GM18507 (cell line): ENCODE measurements at places on chromosomes 2 and 18.

DNA sequence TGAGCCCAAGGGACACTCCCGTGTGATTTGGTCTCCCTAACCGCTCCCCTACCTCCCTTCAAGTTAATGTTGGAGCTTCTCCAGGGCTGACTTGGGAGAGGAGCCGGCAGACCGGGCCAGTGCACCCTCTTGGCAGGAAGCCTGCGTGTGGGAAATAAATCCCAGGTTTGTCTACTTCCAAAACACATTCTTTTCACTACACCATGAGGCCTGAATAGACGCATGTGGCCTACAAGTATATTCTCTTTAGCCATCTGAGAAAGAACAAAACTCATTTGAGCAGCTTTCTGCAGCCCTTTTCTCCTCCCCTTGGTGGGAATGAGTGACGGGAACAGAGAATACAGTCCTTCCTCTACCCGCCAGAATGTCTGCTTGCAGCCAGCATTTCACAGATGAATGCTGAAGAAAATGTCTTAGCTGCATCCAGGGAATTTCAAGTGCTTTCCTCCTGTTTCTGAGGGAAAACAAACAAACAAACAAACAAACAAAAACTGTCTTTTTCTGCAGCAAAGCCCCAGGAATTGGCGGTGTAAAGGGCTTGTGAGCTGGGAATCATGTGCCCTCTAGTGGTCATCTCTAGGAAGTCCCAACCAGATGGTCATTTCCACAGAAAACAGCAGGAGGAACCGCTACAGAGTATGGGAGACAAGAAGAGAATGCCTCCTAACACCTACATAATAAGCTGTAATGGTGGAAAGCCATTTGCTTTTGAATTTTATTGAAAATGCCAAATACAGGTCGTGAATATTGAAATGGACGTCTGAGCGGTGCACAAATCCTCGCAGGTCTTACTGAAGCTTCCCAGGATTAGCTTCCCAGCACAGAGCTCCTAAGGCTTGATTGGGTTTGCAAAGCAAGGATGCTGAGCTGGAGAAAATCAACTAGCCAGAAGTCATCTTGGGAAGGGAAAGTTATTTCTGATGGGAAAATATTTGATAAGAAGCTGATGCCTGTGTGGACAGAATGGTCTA, 41.2 kb upstream of the DAPL1 start:
- peak; percentile 25 for DNase-seq

DNA sequence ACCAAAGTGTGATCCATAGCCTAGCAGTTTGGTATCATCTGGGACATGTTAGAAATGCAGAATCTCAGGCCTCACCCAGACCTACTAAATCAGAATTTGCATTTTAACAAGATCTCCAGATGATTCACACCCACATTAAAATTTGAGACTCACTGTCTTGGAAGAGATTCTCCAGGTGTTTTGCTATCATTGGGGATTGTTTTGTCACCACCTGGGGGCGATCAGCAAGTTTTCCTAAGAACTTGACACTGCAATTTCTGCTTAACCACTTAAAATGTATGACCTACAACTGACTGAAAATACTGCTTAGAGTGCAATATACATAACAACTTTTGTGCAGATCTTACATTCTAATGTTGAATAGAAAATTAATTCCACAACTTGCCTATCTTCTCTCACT, 18.9 kb upstream of the ITGA4 start:
- no peak for DNase-seq

DNA sequence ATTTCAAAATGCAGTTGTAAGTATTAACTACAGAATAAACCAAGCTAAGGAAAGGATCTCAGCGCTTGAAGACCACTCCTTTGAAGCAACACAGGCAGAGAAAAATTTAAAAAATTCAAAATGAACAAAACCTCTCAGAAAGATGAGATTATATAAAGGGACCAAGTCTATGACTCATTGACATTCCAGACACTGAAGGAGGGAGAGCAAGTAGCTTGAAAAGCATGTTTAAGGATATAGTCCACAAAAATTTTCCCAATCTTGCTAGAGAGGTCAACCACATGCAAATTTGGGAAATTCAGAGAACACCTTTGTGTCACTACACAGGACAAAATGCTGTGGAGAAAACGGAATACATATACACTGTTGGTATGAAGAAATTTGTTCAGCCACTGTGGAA, 112.6 kb upstream of the MC4R start:
- no peak for DNase-seq

GRCh38 chr18:12028040-12028628, 46.8 kb downstream of the IMPA2 start:
- no peak for DNase-seq

- no peak for DNase-seq
These were observed 471.8 kb downstream of the IRS1 start for GRCh38 chr2:226327830-226328229.

DNA sequence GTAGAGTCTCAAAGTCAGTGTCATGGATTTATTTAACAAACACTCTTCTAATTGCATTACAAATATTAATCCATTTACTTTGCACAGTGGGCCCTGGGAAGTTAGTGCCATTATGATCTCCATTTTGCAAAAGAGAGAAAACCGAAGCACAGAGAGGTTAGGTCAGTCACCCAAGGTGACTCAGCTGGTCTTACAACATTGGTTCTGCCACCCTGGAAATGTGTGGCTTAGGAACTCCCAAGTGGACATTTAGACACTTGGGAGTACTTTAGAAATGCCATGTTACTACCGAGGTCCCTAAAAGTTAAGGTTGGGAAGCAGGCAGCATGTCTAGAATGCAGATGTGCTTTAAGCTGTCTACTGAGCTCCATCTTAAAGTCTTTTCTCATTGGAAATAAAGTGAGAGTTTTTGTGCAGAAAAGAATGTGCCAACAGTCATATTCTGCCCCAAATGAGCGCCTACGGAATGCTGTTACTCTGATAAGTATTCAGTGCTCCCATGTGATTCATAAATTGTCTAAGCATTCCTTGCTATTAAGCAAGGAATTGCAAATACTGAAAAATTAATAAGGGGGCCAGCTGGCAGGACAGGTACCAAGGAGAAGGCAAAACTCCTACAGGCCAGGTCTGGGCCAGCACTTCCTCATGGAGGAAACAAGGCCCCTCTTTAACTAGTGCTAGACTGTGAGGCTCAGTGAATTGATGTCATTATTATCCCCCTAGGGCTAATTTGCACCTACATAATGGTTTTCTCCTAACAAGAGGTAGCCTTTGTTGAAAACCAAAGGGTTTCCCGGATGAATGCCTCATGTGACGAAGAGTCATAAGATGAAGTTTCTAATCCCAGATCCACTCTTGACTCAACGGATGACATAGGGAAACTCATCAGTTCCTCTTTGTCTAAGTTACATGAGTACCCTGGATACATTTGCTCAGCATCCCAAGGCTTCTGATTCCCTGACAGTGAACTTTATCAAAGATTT, 16.3 kb downstream of the NRP2 start:
- no peak for DNase-seq

DNA sequence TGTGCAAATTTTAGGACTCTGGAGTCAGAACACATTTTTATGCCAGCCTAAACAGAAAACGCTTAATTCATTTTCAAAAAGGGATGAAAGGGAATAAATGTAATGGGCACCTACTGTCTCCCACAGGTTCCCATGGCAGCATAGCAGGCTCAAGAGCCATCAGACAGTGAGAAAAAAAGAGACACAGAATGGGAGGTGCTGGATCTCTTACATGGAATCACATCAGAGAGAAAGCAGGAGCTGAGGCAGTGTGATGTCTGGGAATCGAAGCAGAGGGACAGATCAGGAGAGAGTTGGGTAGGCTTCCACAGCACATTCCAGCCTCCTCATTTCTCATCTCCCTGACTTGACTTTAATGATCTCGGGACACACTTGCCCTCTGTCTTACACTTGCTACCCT, 684.3 kb downstream of the KCNJ3 start:
- no peak for DNase-seq

- no peak for DNase-seq
These were observed 44.9 kb upstream of the TAF4B start for GRCh38 chr18:26181343-26181826.

- DNase-seq: no peak
These were observed 122.3 kb upstream of the DDX18 start for GRCh38 chr2:117692001-117692763.

DNA sequence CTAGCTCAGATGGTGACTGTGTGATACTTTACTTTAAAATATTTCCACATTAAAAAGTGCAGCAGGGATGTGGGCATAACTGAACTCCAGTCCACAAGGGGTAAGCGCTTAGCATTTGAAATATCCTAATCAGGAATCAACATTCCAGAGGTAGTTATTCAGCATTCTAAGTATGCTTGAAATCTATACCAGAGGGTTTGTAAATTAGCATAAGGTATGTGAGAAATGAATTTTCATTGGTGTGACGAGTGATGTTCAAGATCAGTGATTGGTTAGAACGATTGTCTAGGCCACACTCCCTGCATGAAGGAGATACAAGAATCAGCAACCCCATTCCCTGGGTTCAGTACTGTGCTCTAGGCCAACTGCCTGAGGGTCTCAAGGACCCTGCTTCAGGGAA, 42.6 kb downstream of the MAPK4 start:
- DNase-seq: no peak

GRCh38 chr2:165407466-165407865, 62.0 kb upstream of the CSRNP3 start:
- DNase-seq: no peak

- no peak for DNase-seq
These were observed 541.4 kb downstream of the PARD3B start for GRCh38 chr2:205086662-205087061.

DNA sequence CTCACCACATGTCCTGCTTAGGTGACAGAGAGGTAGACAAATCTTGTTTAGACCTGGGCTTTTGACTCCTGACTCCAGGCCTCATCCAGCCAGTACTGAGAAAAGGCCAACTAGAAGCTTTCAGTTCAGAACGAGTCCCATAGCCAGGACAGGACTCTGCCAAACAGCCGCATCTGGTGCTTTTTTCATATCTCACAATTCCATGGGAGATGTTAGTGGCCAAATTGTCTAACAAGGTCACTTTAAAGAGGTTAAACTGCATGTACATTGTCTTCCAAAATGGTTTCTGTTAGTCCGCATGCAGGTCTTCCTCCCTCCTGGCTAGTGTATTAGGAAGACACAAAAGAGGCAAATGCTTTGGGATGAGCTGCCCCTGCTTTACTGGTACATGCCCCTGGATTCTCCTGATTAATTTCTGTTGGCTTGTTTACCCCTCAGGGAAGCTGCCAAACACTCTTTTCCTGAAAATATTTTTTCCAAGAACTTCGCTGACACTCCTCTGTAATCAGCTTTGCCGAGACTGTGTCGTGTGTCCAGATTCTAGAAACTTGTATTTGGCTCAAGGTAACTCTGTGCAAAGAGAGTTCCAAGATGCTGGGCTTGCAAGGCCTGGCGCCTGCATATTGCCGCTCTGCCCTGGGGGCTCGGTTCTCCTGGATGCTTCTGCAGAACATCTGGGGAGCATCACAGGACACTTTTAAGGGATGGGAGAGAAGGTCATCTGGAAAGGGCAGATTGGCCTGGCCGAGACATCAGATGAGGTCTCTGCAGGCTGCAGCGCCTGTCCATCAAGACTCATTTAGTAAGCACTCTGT, 209.2 kb upstream of the APCDD1 start:
- DNase-seq: no peak

DNA sequence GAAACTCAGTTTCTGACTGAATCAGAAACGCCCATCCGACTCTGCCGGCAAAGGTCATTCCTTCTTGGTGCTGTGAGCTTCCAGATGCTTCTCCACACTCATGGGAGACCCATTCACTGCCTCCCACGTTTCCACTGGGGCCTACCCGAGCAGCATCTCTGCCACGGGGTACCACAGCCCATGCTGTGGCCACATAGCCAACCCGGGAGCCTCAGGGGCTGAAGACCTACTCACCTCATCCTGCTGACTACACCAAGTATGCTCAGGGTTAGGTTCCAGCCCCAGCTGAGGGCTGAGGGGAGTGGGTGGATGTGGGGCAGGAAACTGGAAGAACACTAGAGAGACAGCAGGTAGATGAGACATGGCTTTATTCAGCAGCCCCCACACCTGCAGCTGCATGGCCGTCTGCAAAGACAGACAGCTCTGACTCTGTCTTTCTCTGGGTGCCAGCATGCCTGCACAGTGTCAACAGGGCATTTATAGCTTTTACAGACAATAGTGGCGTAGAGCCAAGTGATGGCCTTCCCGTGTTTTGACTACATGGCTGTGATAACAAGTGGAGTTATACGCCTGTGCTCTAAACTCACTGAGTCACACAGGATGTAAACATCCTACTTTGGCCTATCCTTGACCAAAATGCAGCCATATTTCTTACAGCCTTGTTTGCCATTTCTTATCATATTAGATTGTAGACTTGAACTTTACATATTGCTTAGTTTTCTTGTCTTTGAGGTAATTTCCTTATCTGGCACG, 16.5 kb upstream of the KLHL23 start:
- DNase-seq: no peak

- DNase-seq: no peak
These were observed 570 bp downstream of the SCRN3 start for GRCh38 chr2:174395969-174396630.

- DNase-seq: no peak
These were observed 115.6 kb upstream of the REG3A start for GRCh38 chr2:79275197-79275596.

DNA sequence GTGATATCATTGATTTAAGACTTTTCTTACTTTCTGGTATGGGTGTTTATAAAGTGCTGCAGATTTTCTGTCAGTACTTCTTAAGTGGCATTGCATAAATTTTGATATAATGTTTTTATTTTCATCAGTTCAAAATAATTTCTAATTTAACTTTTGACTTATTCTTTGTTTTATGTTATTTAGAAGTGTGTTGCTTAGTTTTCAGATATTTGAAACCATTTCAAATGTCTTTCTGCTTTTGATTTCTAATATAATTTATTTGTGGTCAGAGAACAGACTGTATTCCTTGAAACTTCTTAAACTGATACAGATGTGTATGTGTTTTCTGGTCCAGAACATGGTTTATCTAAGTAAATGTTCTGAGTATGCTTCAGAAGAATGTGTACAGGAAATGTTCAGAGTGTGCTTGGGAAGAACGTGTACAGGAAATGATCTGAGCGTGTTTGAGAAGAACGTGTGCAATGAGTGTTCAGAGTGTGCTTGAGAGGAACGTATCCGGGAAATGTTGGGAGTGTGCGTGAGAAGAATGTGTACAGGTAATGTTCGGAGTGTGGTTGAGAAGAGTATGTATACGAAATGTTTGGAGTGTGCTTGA, 265.7 kb upstream of the HS6ST1 start:
- no peak for DNase-seq

DNA sequence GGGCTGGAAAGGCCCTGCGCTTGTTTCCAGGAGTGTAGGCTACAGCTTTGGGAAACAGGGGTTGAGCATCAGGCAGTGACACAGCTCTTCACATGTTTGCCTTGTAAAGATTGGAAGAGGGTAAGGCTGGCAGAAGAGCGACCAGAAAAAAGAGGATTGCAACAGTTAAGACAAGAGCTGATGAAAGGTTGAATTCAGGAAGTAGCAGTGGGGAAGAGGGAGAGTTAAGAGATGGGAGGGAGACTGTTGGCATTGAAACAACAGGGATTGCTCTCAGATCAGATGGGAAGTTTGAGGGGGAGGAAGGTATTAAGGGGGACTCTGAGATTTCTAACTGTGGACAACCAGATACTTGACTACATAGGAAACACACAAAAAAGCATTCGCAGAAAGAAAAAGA, 96.9 kb downstream of the CTAGE1 start:
- no peak for DNase-seq

GRCh38 chr2:206031162-206031784, 54.7 kb downstream of the INO80D start:
- DNase-seq: no peak

- no peak for DNase-seq
These were observed 300.5 kb downstream of the INSIG2 start for GRCh38 chr2:118388771-118389170.

- no peak for DNase-seq
These were observed 43.1 kb upstream of the CHN1 start for GRCh38 chr2:175048275-175048674.

- no peak for DNase-seq
These were observed 30.4 kb downstream of the EPAS1 start for GRCh38 chr2:46327627-46328026.
